ENCODE measurements at places on chromosomes 11 and 22. TPM values are rescaled to one million over a fixed set of nuclear protein-coding genes. Genes with fewer than 3 reads are reported as not detected.

GRCh38 chr11:7019500-7020182 is 505 bp downstream of the ZNF214 start:
- H3K4me1 ChIP-seq: no peaks in the 10 kb centered on the region
- DNase-seq: no peak
- H3K36me3 ChIP-seq: no peaks in the 10 kb centered on the region
- no peaks in the 10 kb centered on the region for H3K27me3 ChIP-seq

GRCh38 chr11:113034576-113034975 is 73.4 kb downstream of the NCAM1 start:
- H3K27ac ChIP-seq: no peak overlapping the region
- DNase-seq: no peak
- no peak overlapping the region for H3K4me3 ChIP-seq
- H3K4me1 ChIP-seq: no peaks in the 10 kb centered on the region
- no peaks in the 10 kb centered on the region for H3K27me3 ChIP-seq

WNT7B gene
- total RNA-seq: not detected

DNA sequence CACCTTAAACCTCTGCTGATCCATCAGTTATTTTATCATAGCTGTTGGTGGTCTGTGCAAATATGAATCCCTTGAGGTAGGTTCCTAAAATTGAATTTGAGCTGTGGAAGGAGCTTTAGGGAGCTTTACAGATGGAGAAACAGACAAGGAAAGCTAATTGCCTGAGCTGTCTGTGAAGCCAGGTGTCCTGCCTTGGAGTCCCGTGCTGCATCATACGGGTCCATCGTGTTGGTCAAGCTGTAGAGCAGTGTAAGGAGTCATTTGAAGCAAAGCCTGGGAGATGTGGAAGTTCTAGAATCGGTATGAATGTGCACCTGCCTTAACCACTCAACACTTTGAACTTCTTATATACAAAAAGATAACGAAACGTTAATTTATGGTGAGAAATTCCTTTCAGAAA is 1.0 kb downstream of the POLA2 start:
- H3K27ac ChIP-seq: peak overlapping the region; percentile 87
- no peaks in the 10 kb centered on the region for H3K27me3 ChIP-seq
- peak overlapping the region; percentile 92 for H3K4me3 ChIP-seq
- H3K4me1 ChIP-seq: peaks cover 19% of the 10 kb centered on the region
- no peaks in the 10 kb centered on the region for H3K36me3 ChIP-seq

- H3K36me3 ChIP-seq: no peaks in the 10 kb centered on the region
- peaks cover 64% of the 10 kb centered on the region for H3K4me1 ChIP-seq
- no peak overlapping the region for H3K4me3 ChIP-seq
- no peak for DNase-seq
These were observed 12.8 kb downstream of the TNRC6B start for GRCh38 chr22:40190501-40190900.

DNA sequence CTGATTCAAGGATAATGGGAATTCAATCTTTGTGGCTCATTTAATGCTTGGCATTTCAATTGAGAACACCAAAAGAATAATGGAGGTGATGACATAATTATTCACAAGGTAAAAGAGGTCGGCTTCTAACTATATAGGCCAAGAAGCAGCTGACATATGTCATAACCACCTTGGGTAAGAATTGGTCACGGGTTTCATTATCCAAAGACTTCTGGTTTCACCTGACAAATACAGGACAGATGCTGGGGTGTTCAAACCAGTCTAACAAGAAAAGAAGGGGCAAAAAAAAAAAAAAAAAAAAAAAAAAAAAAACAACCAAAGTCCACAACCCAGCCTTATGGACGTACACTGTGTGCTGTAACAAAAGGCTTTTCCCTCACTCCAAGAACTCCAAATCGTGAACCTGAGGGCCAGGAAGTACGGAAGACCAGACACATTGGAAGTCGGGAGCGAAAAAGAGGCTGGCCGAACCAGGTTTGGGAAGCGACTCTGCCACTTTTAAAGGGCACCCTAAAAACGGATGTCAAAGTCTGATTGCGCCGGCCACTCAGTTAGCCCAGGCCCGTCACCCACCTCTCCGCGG is 385 bp downstream of the HARBI1 start:
- no peaks in the 10 kb centered on the region for H3K27me3 ChIP-seq
- peaks cover 33% of the 10 kb centered on the region for H3K4me1 ChIP-seq
- H3K4me3 ChIP-seq: peak overlapping the region; percentile 85
- no peak for DNase-seq
- H3K27ac ChIP-seq: peak overlapping the region; percentile 99

NEFH gene
- total RNA-seq: 6.3 TPM

GRCh38 chr11:65169164-65169641 is 830 bp upstream of the SPDYC start:
- H3K27me3 ChIP-seq: no peaks in the 10 kb centered on the region
- peak overlapping the region; percentile 57 for H3K27ac ChIP-seq
- no peak overlapping the region for H3K4me3 ChIP-seq
- H3K4me1 ChIP-seq: no peaks in the 10 kb centered on the region
- H3K36me3 ChIP-seq: no peaks in the 10 kb centered on the region

- no peaks in the 10 kb centered on the region for H3K27me3 ChIP-seq
- H3K36me3 ChIP-seq: no peaks in the 10 kb centered on the region
- H3K4me3 ChIP-seq: no peak overlapping the region
- DNase-seq: no peak
- no peak overlapping the region for H3K27ac ChIP-seq
These were observed 8.6 kb upstream of the RBM4B start for GRCh38 chr11:66686100-66686785.

TNNT3 gene
- total RNA-seq: 1.6 TPM

GRCh38 chr11:132037956-132038355 is 667.5 kb downstream of the NTM start:
- no peaks in the 10 kb centered on the region for H3K27me3 ChIP-seq
- no peak overlapping the region for H3K4me3 ChIP-seq
- no peak overlapping the region for H3K27ac ChIP-seq
- H3K4me1 ChIP-seq: no peaks in the 10 kb centered on the region
- no peak for DNase-seq
- no peaks in the 10 kb centered on the region for H3K36me3 ChIP-seq

DNA sequence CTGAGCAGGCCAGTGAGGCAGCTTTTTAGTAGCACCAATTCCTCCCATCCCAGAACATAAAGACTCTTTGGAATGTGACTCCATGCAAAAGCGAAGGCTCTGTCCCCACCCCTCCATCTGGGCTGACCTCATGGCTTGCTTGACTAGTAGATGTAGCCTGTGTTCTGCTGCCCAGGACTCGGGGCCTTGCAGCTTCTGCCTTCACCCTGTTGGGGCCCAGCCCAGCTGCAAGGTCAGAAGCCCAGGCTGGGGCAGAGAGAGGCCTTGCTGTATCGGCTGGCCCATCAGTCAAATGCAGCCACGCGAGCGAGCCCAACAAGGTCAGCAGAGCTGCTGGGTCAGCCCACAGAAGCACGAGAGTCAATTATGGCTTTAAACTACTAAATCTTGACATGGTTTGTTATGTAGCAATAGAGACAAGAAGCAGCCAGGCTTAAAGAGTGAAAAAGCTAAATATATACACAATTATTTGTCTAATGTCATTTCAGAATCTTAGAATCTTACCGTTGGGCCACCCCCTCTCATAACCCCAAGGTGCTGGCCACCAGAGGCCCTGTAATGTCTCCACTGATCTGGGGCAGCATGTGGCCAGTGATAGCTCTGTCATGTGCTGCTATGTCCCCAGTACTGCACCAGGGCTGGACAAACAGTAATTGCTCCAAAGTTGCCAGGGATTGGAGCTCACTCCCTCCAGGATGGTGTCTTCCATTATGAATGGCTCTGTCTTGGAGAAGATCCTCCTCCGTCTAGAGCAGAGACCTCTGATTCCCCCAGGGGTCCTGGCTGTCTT is 10.4 kb upstream of the WNT11 start:
- H3K27me3 ChIP-seq: no peaks in the 10 kb centered on the region
- H3K27ac ChIP-seq: no peak overlapping the region
- H3K36me3 ChIP-seq: no peaks in the 10 kb centered on the region

DNA sequence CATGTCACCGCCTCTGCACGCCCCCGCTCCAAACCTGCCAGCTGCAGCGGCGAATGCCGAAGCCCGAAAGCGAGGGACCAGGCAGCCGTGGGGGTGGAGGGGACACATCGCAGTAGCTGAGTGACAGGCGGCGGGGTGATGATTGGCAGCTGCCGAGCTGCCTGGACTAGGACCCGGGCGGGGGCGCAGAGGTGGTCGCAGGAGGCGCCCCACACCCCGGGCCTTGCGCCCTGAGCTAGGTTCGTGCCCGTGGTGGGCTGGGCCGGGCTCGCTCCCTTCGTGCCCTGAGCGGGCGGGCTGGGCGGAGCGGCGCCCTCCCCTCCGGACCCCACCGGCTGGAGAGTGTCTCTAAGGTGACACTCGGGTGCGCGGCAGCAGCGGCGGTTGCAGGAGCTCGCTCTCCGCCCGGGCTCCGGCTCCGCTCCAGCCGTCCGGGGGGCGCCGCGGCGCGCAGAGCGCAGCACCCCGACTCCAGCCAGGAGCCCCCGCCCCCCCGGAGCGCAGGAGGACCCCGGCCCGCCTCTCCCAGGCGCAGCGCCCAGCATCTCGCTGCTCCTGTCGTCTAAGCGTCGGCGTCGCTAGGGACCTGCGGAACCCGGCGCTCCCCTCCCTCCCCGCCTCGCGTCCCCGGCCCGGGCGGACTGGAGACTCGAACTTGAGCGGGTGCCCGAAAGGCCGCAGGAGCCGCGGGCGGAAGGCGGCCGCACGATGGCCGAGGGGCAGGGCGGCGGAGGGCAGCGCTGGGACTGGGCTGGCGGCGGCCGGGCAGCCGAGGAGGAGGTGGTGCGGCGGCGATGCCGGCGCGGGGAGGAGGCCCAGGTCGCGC is 14.5 kb upstream of the DGKZ start:
- peaks cover 56% of the 10 kb centered on the region for H3K4me1 ChIP-seq
- peak overlapping the region; percentile 64 for H3K4me3 ChIP-seq
- no peaks in the 10 kb centered on the region for H3K27me3 ChIP-seq
- no peaks in the 10 kb centered on the region for H3K36me3 ChIP-seq

DNA sequence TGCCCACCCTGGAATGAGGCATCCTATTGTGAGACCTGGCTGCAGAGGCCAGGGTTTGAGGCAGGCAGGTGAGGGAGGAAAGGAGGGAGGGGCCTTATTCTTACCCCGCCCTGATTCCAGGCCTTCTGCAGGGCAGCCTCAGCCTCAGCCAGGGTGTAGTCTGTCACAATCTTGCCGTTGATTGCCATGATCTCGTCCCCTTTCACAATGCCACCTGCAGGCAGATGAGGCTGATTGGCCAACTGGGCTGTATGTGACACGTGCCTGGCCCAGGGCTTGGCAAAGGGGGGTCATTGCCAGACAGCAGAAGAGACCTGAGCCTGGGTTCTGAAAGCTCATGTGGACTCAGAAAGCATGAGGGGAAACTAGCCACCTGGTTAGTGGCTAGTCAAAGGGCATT is 21.4 kb upstream of the ABCC8 start:
- no peak overlapping the region for H3K4me3 ChIP-seq
- H3K4me1 ChIP-seq: no peaks in the 10 kb centered on the region
- H3K36me3 ChIP-seq: no peaks in the 10 kb centered on the region
- H3K27ac ChIP-seq: no peak overlapping the region
- H3K27me3 ChIP-seq: no peaks in the 10 kb centered on the region

HTR3B gene
- total RNA-seq: not detected

PLAAT4 gene
- 21.8 TPM for total RNA-seq

CECR2 gene
- total RNA-seq: not detected

DNA sequence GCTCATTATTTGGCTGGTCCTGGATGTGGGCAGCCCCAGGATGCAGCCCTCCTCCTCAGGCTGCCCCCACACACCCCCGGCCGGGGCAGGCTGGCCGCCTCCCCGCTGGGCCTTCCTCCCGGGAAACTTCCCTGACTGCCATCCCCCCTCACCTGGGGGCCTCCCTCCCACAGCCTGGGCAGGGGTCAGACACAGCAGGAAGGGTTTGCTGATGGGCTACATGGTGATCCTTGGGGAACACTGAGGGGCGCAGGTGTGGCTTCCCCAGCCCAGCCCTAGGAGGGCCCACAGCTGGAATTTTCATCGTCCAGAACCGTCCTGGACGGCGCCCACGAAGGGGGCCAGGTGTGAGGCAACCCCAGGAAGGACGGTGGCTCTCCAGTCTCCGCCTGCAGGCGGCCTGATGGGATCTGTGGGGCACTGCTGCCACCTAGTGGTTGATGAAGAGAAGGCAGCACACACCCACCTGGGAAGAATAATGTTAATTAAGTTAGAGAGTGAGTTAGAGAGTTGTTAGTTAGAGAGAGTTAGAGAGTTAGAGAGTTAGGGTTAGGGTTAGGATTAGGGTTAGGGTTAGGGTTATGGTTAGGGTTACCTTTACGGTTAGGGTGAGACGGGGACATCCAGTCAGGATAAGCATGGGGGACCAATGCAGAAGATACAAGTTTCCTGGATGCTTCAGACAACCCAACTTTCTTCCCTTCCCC is 75.9 kb upstream of the PRR5 start:
- H3K4me3 ChIP-seq: no peak overlapping the region
- no peaks in the 10 kb centered on the region for H3K36me3 ChIP-seq
- no peak overlapping the region for H3K27ac ChIP-seq
- H3K27me3 ChIP-seq: no peaks in the 10 kb centered on the region
- peak; percentile 74 for DNase-seq
- H3K4me1 ChIP-seq: peaks cover 3% of the 10 kb centered on the region

DNA sequence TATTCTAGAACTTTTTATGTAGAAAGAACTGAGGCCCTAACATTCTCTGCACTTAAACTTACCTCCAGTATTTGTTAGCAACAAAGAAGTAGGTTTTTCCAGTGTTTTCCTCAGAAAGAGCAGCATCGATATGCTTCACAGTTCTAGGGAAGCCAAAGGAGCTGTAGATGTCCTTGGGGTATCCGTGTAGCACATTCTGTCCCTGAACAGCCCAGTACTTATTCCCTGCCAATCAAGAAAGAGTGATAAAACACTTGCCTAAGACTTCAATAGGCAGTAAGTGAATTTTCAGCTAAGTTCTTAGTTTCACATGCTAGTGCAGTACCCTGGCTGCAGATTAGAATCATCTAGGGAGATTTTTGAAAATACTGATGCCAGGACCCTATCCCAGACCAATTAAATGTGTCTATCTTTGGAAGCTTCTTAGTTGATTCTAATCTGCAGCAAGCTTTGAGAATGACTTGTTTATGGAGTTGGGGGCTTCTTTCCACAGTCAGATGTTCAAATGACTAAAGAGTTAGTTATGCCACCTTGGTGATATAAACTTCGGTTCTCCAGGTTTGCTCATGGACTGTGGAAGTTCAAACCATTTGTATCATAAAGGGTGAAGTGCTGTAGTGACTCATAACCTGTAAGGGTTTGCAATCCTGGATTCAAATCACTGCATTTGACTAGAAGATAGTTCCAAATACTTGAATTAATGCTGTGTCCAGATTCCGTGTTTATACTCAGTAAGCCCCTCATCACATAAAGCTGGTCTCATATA is 6.5 kb downstream of the MMP1 start:
- no peak for DNase-seq
- no peak overlapping the region for H3K4me3 ChIP-seq
- no peaks in the 10 kb centered on the region for H3K27me3 ChIP-seq
- no peaks in the 10 kb centered on the region for H3K4me1 ChIP-seq
- no peak overlapping the region for H3K27ac ChIP-seq
